ENCODE measurements at places on chromosomes 16 and 17.

GRCh38 chr16:46748775-46749705 is 896 bp upstream of the MYLK3 start:
- peak; percentile 66 for DNase-seq

DNA sequence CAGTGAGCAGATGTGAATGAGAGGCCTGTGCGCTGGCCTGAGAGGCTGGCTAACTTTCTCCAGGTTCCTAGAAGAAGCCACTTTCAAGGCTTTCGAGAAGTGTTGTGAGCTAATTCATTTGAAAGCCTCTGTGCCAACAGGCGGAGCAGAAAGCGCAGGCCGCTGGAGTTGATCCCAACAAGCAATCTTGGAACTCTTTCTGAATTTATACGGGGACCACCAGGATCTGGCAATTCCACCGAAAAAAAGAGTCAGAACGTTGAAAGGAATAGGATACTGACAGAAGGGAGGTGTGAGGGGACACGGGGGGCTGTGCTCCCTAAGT is 71.3 kb upstream of the METRNL start:
- no peak for DNase-seq

GRCh38 chr17:44272321-44272951 is 4.5 kb upstream of the SLC4A1 start:
- no peak for DNase-seq

DNA sequence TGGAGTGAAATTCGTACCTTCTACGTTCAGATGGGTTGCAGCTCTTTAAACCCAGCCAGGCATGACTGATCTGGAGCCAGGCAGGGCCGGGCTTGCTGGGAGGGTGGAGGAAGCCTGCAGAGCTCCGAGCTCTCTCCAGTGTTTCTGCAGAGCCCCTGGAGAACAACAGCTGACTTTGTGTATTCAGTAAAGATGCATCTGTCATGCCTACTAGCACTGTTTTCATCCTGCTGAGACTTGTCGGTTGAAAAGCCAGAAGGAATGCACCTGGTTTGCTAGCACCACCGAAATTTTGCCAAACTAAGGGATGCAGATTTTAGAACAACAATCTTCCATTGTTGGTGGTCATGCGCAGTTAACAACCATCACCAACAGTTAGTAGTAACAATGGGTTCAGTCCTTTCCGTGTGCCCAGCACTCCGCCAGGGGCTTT is 22.4 kb upstream of the SCNN1B start:
- peak; percentile 77 for DNase-seq

DNA sequence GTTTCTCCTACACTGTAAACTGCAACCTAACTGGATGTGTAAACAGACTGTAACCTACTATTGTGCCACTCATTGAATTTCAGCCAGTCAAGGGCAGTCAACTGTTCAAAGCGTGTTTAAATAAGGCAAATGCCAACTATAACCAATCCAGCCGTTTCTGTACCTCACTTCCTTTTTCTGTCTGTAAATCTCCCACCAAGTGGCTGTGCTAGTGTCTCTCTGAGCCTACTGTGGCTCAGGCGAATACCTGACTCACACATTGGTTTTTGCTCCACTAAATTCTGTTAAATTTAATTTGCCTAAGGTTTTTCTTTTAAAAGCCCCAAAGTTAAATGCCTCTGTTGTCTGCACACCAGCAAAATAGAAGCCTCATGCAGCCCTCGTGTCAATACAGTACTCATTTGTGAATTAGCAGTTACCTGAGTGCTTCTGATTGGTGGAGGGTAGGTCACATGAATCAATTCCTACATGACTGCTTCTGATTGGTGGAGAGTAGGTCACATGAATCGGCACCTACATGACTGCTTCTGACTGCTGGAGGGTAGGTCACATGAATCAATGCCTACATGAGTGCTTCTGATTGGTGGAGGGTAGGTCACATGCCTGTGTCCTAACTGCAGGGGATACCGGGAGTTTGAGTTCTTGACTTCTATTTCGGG is 31.1 kb upstream of the CCR7 start:
- DNase-seq, result peak; percentile 40

DNA sequence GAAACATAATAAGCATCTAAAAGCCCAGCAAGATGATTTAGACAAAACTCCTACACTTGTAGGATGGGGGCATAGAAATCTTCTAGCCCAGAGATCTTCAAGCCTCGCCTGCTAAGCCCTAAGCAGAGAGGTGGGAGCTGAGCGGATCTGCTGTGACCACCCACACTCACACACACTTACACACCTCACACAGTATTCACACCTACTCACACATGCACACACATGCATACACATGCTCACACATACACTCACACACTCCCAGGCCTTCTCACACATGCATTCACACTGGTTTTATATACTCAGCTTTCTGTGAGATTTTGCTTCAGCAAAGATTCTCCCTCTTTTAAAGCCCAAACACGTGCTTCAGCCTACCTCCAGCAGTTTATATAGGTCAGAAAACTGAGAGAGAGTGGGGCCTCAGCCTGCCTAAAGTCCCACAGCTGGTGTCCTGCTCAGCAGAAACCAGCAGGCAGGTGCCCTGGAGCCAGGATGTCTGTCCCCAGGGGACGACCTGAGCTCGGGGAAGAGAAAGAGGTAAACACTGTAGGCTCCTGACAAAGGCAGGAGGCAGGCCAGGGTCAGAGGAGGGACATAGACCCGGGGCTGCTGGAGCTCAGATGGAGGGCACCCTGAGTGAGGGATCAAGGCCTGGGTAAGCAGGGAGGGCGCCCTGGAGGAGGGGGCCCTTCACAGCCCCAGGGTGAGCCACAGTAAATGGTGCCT is 12.0 kb upstream of the KRT19 start:
- peak; percentile 75 for DNase-seq

DNA sequence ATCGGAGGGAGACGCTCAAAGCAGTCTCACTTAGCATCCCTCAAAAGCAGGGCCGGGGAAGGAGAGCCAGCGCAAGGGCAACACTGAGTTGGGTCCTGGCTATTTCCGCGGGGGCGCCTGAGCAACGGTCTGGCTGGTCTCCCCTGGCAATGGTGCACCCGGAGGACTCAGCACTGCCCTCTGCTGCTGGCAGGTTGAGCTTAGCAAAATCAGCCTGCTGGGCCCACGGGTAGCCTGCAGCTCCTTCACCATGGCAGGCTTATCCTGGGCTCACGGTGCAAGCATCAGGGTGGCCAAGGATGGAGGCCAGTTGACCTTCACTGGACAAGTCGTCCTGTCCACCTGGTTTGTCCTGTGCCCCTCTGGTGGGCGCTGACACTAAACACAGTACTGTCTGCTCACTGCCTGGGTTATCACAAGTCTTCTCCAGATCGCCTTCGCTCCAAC is 14.4 kb upstream of the ALDH3A1 start:
- peak; percentile 92 for DNase-seq

- DNase-seq, result no peak
These were observed 24.5 kb downstream of the STXBP4 start for GRCh38 chr17:54992797-54993639.

DNA sequence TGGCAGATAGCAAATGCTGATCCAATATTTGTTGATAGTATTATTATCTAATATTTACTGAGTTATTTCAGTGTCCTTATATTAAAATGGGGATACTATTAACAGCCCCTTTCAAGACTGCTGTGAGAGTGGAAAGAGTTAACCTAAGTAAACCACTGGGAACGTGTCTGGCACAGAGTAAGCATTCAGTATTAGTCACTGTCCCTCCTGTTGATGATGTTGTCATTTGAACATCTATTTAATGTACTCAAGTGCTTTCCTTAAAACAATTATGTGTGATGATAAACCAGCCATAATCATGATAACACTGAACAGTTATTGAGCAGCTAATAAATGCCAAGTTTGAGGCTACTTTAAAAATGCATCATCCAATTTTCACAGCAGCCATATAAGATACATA is 135.7 kb upstream of the XYLT1 start:
- DNase-seq, result no peak

DNA sequence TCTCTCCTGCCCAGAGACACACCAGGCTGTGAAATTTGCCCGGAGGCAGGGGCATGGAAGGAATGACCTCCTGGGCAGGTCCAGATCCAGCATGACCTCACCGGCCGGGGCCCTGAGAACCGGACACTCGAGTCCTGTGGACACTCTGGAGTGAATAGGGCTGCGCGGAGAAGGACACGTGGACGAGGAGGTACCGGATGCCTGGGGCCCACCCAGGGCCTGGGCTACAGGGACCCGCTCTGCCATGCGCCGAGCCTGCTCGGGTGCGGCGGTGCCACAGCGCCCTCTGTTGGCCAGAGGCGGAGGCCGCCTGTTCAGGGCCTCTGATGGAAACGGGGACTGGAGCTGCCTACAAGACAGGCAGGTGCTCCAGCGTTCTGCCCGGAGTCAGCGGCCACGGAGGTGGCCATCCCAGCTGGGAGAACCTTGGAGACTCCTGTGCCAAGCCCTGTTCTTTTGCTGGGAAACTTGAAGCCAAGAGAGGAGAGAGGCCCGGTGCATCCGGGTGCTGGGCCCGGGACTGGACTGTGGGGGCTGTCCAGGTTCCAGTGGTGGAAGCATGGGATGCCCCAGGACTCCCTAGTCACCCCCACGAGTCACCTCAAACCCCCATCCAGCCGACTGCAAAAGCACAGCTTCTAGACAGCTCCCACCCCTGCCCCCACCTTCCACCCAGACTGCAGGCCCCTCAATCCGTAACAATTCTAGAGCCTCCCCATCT is 19.3 kb upstream of the NXPH3 start:
- peak; percentile 95 for DNase-seq

DNA sequence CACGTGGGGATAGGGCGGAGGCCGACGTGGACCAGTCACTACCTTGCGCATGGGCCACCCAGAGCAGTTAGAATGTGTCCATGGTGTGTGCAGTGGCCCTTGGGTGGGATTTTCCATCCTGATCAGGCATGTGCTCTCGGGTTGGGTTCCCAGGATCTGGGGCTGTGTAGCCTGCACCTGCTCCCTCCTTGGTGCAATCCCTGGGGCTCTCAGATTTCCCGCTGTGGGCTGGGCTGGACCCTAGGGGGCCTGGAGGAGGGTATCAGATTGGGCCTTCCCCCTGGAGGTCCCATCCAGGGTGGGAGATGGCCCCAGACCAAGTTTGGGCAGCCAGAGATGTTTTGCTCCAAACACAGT is 1.3 kb downstream of the SMTNL2 start:
- DNase-seq, result peak; percentile 64

- peak; percentile 45 for DNase-seq
These were observed 56.5 kb downstream of the RPTOR start for GRCh38 chr17:80601146-80601545.

GRCh38 chr17:26792486-26792885 is 501.4 kb upstream of the WSB1 start:
- DNase-seq, result no peak

- peak; percentile 9 for DNase-seq
These were observed 656.3 kb downstream of the HS3ST4 start for GRCh38 chr16:26348095-26348494.

- peak; percentile 60 for DNase-seq
These were observed 148.2 kb downstream of the CPPED1 start for GRCh38 chr16:12655537-12655936.

- DNase-seq, result no peak
These were observed 294.6 kb upstream of the HSBP1 start for GRCh38 chr16:83513008-83513755.
